HT-29 (cell line): ENCODE measurements at places on chromosomes 5 and 9. TPM values are rescaled to one million over a fixed set of nuclear protein-coding genes. Genes with fewer than 3 reads are reported as not detected.

DNA sequence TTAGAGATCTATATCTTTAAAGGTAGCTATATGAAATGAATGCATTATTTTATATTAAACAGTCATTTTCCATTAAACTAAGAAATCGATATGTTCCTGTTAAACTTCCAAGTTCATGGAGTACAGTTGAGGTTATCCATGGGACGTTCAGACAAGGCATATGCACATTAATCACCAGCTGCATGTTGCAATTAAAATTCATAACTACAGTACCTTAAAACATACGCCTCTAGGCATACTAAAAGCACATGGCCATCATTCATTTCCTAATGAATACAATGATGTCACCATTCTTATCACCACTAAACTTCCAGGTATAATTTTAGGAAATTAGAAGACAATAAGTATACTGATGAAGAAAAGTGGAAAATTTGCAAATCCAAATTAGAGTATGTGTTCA is 174.3 kb downstream of the CDH12 start:
- no peak for DNase-seq

- no peak for DNase-seq
These were observed 139.8 kb downstream of the NPR3 start for GRCh38 chr5:32850817-32851496.

GRCh38 chr9:2072752-2073405 is 57.7 kb downstream of the SMARCA2 start:
- no peak for DNase-seq

Gene STING1
- 19.1 and 26.1 TPM in 2 replicates for total RNA-seq

Gene ADRB2
- 0.60 and 0.64 TPM in 2 replicates for total RNA-seq
